Mucosa of descending colon (tissue), 3 donors: ENCODE measurements at places on chromosomes 4 and X. TPM values are rescaled to one million over a fixed set of nuclear protein-coding genes. Genes with fewer than 3 reads are reported as not detected.

DNA sequence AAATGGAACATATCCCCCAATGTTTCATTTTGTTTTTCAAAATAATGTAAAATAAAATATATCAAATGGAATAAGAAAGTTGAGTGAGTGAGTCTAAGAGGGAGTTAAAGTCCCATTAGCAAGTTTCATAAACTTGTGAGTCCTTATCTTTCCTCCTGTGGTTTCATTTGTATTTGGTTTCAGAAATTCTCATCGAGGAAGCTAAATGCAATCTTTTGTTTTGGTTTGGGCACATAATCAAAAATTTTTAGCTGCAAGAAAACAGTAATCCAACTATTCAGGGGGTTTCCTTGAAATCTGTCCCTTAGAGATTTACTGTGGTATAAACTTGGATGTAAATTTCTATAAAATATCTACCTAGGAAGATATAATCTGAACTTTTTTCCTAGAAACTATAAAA is 124.2 kb downstream of the CAMK2D start:
- no peak for DNase-seq

- DNase-seq = no peak
Observed at GRCh38 chrX:112641449-112641848, 38.3 kb downstream of the LHFPL1 start.

The ATP8A1 gene
- 41.1 TPM for total RNA-seq

DNA sequence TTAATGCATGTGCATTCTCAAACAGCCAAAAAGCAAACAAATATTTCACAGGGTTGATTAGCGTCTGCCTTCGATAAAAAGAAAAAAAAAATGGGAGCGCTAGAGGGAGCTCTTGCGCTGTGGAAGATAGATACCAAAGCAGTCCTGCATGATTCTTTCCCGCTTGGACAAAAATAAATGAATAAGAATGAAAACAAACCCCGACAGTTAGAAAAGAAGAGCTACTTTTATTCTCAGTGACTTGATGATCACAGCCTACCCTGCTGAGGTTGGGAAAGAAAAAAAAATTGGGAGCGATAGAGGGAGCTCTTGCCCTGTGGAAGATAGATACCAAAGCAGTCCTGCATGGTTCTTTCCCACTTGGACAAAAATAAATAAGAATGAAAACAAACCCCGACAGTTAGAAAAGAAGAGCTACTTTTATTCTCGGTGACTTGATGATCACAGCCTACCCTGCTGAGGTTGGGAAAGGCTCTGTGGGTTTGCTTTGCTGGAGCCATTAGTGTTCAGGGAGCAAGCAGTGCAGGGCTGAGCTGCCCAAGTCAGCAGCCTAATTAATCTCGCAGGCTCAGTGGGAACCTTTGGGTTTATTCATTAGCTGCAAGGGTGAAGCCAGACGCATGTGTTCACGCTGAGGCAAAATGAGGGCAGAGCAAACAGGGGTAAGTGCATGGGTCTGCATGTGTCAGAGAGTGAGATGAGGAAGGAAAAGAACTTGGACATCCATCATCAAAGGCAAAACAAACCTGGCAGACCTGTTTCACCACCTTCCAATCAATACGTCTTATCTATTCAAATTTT is 249.3 kb upstream of the PRKX start:
- peak; percentile 17 for DNase-seq

DNA sequence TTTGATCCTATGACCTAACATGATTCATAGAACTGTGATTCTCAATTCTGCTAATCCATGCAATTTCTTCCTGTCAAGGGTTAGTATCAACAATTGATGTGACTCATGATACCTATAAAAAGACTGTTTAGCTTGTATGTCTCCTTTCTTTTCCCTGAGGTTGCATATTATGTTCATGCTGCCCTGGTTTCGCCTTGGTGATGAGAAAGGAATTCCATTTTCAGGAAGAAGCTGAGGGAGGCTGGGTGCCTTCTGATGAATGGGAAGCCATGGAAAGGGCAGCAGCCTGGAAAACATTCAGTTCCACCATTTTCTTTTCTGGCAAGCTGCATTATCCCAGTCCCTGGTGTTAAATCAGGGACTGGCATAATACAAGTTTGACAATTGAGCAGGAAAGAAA is 976.5 kb downstream of the RPA4 start:
- no peak for DNase-seq

DNA sequence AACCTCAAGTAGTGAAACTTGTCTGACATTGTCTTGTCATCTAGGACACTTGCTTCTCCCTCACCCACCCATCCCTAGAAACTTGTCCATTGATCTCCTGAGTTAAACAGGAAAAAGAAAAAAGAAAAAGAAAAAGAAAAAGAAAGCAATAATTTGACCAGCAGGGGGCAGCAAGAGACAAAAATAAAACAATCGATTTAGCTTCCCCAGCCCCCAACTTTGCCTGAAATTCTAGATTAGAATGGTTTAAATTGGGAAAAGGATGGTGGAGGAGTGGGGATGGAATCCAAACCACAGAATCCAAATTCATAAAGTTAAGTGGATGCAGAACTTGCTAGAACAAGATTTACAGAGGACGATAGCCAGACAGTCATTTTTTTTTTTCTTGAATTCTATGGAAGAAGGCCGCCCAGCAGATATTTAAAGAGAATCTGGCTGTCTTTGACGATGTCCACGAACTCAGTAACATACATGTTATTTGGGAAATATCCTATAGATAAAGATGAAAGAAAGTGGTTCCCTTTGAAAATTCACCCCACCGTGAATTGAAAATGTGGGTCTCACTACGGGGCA is 282.9 kb downstream of the USP46 start:
- DNase-seq = no peak

- no peak for DNase-seq
Observed at GRCh38 chr4:165814256-165815020, 58.6 kb upstream of the TLL1 start.

DNA sequence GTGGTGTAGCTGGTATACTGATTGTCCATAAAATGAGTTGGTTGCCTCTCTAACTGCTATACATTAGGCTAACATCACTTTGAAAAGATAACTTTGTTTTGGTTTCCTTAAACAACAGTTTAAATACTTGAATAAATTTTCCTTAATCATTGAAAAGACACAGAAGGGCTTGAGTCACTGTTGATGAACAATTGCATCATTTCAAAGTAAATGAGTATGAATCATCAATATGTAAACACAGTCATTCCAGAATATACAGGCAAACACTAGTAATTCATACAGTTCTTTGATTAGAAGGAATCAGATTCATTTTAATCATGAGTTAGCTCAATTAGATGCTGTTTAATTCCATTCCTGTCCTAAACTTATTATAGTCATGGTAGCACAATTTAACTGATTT is 160.6 kb downstream of the AFF2 start:
- DNase-seq = no peak
